Stimulated activated CD8-positive, alpha-beta memory T cell treated with anti-CD3 and anti-CD28 coated beads, Interleukin-2, amount 100 ng/mL, for 1 hour (primary cell): ENCODE measurements at places on chromosomes 6 and 20.

DNA sequence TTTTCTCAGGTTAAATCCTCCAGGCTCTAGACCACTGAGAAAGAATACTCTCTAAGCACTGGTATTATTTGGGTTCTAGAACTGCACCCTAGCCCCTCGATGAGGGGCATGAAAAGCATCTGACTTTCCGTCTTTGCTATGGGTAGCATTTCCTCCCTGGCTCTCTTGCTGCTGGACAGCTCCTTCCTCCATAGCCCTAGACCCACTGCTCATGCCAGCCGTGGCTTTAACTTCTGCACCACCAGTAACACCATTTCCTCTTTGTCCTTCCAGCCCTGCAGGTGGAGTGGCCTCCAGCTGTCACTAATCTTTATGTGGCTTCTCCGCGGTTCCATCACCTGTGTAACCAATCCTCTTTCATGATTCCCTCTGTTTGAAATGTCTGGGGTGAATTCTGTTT is 194.9 kb downstream of the SCP2D1 start:
- no peak for DNase-seq

DNA sequence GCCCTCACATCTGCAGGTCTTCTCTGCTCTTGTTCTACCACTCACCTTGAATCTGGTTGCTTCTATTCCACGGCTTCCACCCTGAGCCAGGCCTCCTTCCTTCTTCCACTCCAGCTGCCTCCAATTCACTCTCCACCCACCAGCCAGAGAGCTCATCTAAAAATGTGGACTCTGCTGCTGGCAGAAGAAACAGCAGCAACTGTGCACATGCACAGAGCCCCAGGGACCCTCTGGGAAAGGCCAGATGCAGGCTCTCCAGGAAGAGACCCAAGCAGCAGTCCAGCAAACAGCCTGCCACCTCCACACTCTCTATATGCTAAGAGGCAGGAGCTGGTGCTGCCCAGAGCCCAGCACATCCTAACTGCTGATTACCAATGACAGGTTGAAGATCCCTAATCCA is 162.6 kb upstream of the TOP1 start:
- DNase-seq, result no peak

DNA sequence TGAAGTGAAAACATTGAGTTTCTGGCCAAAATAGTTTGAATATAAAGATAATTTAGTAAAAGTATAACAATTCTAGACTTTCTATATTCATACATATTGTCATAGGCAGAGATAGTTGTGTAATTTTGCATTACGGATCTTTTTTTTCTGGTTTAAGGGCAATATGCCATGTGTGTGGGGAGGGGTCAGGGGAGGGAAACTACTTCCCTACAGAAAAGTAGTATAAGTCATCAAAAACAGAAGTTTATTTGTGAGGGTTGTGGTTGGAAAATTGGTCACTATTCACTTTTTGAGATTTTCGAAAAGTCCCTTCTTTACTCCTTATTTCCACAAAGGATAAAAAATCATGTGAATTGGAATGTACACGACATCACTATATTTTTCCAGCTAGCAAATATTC is 288.2 kb upstream of the PREP start:
- DNase-seq, result no peak

- no peak for DNase-seq
These were observed at the start of gene SRMS for GRCh38 chr20:63547725-63548480. SRMS (minus strand) TSS chr20:63547749; CDS start chr20:63547463, 286 bp downstream.

- DNase-seq, result no peak
These were observed 152.0 kb upstream of the EPHA7 start for GRCh38 chr6:93571346-93571745.

GRCh38 chr20:45067087-45067486 is 33.8 kb downstream of the KCNS1 start:
- DNase-seq, result no peak

GRCh38 chr6:121544691-121545090 is 109.2 kb downstream of the GJA1 start:
- no peak for DNase-seq

DNA sequence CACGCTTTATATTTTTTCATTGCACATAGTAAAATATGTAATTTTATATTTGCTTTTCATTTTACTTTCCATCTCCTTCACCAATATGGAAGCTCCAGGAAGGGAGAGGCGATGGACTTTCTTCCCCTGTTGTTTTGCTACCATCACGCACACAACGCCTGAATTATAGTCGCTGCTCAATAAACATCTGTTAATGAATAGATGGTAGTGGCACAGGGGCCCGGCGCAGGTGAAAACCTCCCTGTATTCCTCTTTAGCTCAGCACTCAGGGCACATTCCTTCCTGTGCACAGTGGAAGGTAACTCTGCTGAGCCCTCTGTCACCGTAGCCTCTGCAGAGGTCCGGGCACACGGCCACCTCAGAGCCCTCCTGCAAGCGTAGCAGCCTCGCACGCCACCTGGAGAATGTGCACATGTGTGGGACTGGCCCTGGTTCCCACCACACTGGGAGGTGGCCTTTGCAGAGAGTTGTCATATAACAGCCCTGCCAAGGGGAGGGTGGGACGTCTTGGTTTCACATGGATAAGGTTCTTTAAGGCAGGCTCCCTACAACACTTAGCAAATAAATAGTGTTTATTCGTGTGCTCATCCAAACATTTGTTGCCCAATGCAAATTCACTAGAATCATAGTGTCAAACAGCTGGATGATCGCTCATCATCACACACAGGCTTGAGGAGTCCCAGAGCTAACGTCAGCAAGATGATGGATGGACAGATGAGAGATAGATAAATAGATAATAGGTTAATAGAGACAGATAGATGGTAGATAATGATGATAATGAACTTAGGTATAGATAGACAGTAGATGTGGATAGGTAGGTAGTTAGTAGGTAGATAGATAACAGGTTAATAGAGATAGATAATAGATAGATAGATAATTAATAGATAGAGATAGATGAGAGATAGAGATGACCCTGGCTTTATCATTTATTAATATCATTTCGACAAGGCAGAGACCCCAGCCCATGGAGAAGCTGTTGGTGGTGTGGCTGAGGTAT is 32.3 kb upstream of the AFDN start:
- no peak for DNase-seq

- DNase-seq, result no peak
These were observed 52.9 kb upstream of the PROKR2 start for GRCh38 chr20:5369629-5370028.

- no peak for DNase-seq
These were observed 22.6 kb upstream of the HLA-A start for GRCh38 chr6:29919506-29920445.

GRCh38 chr20:45595235-45595634 is 16.2 kb upstream of the WFDC8 start:
- DNase-seq, result no peak

DNA sequence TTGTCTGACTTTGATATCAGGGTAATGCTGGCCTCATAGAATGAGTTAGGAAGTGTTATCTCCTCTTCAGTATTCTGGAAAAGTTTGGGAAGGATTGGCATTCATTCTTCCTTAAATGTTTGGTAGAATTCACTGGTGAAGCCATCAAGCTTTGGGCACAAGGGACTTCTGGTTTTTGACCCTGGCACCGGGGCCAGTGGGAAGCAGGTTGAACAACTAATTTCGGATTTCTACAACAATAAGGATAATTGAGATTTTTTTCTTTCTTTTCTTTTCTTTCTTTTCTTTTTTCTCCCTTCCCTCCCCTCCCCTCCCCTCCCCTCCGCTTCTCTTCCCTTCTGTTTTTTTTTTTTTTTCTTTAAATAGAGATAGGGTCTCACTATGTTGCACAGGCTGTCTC is 70.4 kb downstream of the EFCAB8 start:
- DNase-seq, result no peak

DNA sequence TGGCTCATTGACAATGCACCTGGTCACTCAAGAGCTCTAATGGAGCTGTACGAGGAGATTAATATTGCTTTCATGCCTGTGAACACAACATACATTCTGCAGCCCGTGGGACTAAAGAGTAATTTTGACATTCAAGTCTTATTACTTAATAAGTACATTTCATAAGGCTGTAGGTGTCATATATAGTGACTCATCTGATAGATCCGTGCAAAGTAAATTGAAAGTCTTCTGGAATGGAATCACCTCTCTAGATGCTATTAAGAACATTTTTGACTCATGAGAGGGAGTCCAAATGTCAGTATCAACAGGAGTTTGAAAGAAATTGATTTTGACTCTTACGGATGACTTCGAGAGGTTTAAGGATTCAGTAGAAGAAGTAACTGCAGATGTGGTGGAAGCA is 267.9 kb downstream of the CLVS2 start:
- DNase-seq, result no peak

DNA sequence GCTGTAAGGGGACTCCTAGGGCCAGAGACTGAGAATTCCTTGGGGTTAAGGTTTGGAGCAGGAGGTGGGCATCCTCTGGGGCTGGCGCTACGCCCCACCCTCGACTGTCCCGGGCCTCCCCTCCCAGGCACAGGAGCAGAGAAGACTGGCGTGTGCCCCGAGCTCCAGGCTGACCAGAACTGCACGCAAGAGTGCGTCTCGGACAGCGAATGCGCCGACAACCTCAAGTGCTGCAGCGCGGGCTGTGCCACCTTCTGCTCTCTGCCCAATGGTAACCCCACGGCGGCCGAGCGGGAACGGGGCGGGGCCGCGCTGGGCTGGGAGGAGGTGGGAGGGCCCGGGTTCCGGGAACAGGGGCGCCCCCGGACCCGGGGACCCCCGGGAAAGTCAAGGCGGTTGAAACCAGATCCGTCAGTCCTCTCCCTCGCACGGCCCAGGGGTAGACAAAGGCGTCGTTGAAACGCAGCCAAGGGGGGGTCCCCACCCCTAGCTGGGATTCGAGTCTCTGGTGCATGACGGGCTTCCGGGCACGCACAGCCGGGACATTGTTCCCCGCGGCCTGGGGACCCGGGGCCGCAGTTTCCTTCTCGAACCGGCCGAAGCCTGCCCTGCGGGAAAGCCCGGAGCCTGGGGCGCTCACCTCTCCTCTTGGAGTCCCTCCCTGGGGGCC is 844 bp downstream of the WFDC2 start:
- no peak for DNase-seq

GRCh38 chr6:96943555-96944215 is 19.2 kb downstream of the KLHL32 start:
- DNase-seq, result no peak

GRCh38 chr6:129381885-129382284 is 328.1 kb downstream of the ARHGAP18 start:
- no peak for DNase-seq

GRCh38 chr20:62897666-62898065 is 28.6 kb downstream of the DIDO1 start:
- no peak for DNase-seq

- DNase-seq, result no peak
These were observed 28.5 kb downstream of the SF3B5 start for GRCh38 chr6:144066741-144067484.

DNA sequence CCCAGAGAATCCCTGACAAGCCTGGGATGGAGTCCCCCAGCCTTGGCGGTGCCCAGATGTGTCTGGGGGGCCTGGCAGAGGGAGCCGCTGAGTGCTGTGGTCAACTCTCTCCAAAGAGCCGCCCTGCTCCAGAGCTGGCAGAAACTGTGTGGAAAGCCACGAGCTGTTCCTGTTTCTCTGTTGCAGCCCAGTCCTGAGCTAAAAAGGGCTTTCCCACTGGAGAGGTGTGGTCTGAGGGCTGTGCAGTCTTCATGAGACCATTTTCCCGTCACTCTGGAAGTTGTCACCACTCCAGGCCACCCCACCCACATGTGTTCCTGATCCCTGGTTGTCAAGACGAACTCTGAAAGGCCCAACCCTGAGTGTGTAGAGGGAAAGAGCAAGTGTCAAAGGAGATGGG is 99.7 kb upstream of the KCNK16 start:
- DNase-seq, result no peak

- no peak for DNase-seq
These were observed 139.2 kb downstream of the SOX4 start for GRCh38 chr6:21732731-21733130.

DNA sequence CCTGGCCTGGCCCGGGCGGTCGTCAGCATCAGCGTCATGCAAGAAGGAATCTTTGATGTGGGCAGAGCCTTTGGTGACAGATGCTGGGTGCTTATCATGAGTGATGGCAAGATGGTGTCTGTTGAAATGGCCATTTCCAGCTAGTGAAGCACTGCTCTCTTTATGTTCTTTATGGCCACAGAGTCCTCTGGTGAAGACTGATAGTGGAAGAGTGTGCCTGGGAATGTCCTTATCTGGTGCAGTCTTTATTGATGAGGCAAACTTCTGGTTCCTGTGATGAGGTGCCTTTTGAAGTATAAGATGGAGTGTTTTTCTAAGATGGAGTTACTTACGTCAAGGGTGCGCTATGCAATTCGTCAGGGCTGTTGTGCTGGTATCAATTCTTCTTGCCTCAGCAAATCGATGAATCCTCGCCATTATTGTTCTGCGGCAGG is 22.6 kb upstream of the CCR6 start:
- no peak for DNase-seq

DNA sequence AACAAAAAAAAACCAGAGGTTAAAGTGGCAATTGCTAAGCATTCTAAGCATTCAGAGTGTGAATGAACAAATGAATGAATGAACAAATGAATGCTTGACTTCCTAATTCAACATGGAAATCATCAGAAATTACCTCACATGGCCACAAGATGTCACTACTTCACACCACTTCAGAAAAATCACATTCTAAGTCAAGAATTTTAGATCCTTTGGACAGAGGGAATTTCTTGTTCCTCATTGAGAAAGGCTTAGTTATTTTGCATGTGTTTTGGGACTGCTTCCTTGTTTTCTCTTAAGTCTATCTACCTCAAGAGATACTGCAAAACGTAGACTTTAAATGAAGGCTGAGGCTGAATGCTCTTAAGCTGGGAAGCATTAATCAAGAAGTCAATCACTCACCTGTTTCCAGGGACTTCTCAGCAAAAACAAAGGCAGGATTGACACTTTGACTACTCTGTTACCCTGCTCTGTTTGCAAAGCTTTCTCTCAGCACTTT is 120.2 kb downstream of the MBOAT1 start:
- DNase-seq, result no peak

DNA sequence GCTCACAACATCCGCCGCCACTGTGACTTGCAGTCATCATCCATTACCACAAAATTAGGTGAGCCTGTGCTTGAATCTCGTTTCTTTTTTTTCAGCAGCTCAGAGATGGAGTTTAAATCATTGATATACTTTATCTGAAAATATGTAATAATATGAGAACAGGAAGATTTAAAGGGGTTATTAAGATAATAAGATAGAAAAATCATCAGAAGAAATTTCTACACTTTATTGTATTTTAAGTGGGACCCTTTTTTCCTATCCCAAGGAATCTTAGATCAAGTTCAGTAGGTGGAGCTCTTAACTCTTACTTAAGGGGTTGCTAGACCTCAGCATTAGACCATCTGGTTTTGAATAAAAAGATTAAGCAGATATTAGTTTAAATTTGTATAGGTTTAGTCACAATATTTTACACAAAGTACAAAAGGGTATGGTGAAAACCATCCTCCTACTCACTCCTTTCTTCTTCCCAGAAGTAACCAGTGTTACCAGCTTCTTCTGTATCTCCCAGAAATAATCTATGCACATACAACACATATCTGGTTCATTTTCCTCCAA is 9.4 kb upstream of the NCOA7 start:
- DNase-seq, result no peak
